ENCODE measurements at places on chromosomes 6 and 20.

GRCh38 chr6:118981884-118982574 is 47.1 kb upstream of the MCM9 start:
- no peak for DNase-seq

- no peak for DNase-seq
Observed at GRCh38 chr20:63822276-63822696, 8.8 kb downstream of the ZBTB46 start.

DNA sequence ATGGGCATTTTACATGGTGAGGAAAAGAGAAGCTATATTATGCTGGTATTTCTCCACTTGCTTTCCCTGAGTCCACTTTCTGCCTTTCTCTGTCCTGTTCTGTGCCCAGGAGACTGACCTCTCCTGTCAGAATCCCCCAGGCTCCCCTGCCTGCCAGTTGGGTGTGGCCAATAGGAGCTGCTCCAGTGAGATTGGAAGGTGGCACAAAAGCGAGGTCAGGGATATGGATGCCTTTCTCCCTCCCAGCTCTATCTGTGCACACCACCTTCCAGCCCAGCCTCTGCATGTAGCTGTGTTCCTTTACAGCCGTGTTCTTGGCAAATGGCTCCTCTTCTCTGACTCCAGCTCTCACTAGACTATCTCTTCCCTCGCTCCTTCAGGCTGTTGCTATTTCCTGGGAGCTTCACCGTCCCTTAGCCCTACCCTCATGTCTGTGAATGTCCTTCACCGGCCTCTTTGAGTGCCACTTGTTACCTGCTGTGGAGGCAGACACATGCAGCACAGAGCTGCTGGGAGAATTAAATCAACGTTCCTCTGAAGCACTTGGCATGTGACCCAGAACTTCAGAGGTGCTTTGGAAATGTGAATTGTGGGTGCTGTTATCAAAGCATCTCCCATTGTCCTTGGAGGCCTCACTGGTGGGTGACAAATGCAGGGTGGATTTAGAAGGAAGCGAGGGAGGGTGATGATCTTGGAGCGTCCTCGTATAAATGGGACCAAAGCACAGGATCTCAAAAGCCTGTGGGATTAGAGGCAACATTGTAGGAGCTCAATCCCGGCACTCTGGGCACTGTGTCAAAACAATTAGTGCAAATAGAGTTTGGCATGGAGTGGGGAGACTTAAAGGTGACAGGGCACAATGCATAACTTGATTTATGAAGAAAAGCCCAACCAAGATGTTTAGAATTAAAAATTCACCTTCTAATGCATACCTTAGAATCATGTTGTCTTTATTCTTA is 28.9 kb upstream of the RALGAPA2 start:
- no peak for DNase-seq

GRCh38 chr6:17059850-17060249 is 42.0 kb upstream of the STMND1 start:
- no peak for DNase-seq

DNA sequence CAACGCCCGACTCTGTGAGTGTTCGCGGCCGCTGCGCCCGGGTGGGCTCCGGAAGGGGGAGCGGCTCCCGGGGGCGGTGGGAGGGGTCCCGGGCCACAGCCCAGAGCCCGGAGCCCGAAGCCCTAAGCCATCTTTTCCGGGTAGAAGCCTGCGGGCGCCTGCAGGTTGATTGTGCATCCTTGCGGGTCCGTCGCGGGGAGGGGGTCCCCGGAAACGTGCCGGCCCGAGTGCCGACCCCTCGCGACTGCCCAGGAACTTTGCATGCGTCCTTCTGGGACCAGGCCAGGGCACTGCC is 413 bp downstream of the PTPRA start:
- peak; percentile 53 for DNase-seq

- DNase-seq: no peak
Observed at GRCh38 chr20:18537651-18538050, 29.6 kb upstream of the SMIM26 start.

- DNase-seq: no peak
Observed at GRCh38 chr6:14946753-14947152, 299.1 kb upstream of the JARID2 start.

DNA sequence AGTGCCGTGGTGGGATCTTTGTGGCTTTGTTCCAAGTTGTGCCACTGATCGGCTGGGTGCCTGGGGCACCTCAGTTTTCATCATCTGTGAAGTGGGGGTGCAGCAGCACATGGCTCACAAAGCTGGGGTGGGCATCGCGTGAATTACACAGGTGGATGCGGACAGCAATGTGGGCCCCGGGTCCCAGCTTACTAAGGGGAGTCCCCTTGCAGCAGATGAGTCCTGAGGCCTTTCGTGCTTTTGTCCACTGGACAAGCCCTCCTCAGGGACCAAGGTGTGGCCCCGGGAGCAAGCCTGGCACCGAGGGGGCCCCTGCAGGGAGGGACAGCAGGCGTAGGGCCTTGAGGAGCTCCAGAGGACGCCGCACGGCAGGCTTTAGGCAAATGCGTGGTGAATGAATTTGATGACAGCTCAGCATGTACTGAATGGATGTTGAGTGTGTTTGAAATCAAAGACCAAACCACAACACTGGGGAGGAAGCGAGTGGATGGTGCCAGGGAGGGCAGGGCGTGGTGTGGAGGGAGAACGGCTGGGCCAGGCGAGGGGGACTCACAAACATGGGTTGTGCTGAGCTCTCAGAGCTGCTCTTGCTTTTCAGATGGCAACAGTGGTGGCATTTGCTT is 53.2 kb downstream of the IRF4 start:
- no peak for DNase-seq

DNA sequence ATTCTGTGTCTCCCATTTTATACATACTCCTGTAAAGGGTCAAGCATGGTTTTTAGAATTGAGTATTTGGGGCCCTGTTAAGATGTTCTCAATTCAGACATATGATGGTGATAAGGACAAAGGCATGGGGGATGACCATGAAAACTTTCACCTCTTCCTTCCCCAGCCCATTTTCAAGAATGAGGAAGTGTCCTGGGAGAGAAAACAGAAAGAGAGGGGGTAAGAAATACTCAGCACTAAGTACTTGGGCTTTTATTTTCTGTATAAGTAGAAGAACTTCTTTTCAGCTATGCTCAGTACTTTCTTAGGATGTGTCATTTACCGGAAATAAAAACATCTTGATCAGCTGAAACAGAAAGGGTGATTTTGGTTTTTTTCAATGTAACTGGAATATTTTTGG is 10.9 kb upstream of the MBOAT1 start:
- DNase-seq: no peak

DNA sequence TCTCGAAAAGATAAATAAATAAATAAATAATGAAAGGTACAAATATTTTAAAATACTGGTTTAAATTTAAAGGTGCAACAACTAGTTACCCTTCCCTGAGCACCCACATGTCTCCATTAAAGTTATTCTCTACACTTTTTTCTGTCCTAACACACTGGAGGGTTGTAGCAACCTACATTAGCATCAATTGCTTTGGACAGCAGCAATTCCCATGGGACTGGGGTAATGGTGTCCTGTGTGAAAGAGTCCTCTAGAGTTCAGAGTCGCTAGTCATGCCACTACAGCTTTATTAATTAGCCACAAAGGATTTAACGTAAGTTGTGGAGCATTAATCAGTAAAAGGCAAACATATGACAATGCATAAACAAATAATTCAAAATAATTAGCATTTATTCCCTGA is 14.1 kb upstream of the CD24 start:
- no peak for DNase-seq

DNA sequence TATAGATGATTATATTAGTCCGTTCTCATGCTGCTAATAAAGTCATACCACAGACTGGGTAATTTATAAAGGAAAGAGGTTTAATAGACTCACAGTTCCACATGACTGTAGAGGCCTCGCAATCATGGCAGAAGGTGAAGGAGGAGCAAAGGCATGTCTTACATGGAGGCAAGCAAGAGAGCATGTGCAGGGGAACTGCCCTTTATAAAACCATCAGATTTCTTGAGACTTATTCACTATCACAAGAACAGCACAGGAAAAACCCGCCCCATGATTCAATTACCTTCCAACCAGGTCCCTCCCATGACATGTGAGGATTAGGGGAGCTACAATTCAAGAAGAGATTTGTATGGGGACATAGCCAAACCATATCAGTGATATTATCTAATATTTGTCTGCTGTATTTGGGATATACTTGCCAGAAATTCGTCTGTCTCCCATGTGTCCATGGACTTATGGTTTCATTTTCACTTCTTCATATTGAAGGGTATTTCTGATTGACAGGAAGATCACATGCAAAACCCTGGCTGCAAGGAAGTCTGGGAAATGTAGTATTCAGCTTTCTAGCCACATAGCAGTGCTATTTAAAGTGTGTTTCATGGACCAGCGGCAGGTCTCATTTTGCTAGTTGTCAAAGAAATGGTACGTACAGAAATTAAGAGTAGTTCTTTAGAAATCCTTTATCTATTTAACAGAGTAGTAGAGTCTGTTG is 50.5 kb upstream of the PAK5 start:
- no peak for DNase-seq

GRCh38 chr6:25315194-25316177 is 36.3 kb downstream of the CARMIL1 start:
- DNase-seq: no peak

DNA sequence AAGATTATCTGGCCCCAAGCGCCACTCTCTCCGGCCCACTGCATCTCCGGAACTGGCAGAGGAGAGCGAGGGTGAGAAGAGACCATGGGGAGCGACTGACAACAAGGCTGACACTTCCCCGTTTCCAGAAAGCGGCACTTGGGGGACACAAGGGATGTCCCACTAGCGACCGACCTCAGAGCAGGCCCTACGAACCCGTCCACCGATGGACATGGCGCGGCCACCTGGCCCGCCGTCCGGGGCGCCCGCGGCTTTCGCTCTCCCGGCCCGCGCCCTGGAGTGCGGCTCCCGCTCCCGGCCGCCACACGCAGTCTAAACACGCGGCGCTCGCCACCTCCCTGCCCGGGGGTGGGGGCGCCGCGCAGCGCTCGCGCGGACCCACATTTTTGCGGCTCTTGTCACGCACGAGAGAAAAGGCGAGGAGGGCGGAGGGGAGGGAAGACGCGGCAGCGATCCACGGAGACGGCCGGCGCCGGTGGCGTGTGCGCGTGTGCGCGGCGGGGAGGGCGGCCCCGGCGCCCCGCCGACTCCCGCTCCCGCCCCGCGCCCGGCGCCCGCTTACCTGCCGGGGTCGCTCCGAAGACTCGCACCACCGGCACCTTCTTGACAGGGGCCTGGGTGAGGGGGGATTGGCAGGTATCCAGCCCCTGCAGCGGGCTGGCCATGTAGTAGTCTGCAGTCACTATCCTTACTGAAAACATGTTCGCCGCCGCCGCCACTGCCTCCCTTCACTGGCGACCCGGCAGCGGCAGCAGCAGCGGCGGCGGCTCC is 645 bp downstream of the REV3L start:
- no peak for DNase-seq

DNA sequence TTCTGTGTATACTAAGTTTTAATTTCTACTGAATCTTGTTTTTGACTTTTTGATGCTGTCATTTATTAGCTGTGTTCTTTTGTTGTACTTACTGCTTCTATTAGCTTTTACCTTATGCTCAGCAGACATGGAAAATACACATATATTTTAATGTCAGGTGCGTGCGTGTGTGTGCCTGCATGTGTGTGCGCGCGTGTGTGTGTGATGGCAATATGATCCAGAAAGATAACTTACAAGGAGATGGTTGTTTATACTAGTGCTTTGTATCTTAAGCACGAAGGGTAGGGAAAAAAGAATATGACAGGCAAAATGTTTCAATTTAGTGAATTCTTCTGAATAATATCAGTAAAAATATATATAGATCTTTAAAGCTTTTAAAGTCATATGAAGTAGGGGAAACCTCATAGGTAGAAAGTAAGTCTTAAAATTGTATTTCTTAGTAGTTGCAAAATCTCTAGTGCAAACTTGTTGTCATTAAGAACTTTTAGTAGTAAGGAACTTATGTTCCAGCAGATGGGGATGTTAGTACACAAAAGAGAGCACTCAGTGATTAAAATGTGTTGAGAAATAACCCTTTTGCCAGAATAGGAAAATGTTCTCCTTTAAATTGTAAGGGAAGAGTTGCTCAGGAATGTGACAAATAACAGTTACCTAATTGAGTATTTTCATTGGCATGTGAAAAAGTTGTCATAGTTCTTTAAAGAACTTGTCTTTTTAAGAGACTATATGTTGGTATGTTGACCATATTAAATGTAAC is 13.2 kb downstream of the QKI start:
- peak; percentile 42 for DNase-seq

- no peak for DNase-seq
Observed at GRCh38 chr20:19738951-19739350, 19.1 kb upstream of the RIN2 start.

DNA sequence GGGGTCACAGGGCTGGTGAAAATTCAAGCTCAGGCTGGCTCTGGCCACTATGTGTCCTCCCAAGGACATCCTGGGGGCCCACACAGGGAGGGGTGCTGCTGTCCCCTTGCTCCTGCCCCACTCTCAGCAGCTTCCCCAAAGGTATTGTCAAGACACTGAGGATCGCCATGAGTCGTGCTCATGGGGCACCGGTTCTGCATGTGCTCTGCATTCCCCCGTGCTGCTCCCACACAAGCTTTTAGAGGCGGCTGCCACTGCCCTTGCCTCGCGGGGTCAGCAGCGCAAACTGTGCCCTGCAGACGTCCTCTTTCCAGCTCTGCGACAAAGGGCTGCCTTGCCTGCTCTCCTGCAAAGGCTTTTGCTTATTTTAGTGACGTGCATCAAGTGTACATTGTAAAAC is 179.8 kb downstream of the ERMARD start:
- DNase-seq: no peak

- no peak for DNase-seq
Observed at GRCh38 chr6:2953098-2953497, 18.3 kb downstream of the SERPINB6 start.

DNA sequence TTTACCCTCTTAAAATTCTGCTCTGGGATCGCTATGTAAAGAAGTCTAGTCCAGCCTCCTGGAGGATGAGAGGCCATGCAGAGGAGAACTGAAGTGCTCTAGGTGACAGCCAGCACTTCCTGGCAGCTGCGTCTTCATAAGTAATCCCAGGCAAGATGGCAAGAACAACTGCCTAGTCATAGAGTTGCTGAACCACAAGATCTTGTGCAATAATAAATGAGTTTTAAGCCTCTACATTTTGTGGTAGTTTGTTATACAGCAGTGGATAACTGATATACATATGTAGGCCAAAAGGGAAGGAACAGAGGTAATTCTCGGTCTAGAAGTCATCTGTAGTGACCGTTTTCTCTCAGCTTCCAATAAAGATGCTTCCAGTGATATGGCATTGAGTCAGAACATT is 103.8 kb upstream of the FLRT3 start:
- DNase-seq: no peak

- DNase-seq: no peak
Observed at GRCh38 chr6:137102050-137102848, 57.5 kb upstream of the IL20RA start.
